Activated naive CD8-positive, alpha-beta T cell treated with anti-CD3 and anti-CD28 coated beads, Interleukin-2, amount 10 ng/mL, durations not matched to agents 7 days and 5 days (primary cell): ENCODE measurements at places on chromosomes 16 and 17. TPM values are rescaled to one million over a fixed set of nuclear protein-coding genes. Genes with fewer than 3 reads are reported as not detected.

HSD17B2 gene
- total RNA-seq = not detected

- DNase-seq = no peak
Measured at GRCh38 chr16:84914273-84914672, 94.5 kb downstream of the CRISPLD2 start.

B3GNT9 gene
- 10.1 TPM for total RNA-seq

UBB gene
- total RNA-seq = 1,069 TPM

PLEKHG4 gene
- total RNA-seq = 15.7 TPM

GRCh38 chr16:2043667-2044451, 3.8 kb downstream of the NTHL1 start:
- DNase-seq = no peak

PPY gene
- total RNA-seq = not detected

DNA sequence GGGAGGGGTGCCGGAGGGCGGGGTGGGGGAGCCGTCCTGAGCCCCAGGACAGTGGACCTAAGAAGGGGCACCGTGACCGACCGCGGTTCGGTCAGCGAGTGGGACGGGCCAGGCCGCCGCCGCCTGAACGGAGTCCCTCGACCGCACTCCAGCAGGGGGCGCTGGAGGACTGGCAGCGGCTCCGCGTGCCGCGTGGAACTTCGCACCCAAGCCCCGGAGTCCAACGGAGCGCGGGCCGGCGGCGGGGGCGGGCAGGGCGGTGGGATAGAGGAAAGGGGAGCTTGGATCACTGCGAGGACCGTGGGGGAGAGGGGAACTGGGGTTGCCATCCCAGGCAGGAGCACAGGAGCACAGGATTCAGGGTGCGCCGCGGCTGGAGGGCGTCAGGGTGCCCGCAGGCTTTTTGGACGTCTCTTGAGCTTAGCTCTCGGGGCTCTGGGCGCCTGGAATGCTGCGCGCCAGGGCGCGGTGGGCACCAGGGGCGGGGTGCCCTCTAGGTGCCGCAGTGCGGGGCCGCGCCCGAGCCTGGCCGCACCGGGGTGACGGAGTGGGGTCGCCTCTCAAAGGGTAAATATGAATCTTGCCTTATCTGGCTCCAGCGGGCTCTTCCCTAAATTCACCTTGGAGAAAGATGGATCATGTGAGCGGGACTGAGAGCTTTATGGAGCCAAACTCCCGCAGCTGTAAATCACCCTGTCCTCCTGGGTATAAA, 379 bp upstream of the OTOP2 start:
- peak; percentile 87 for DNase-seq

- DNase-seq = no peak
Measured at GRCh38 chr16:15403392-15403995, 7.9 kb downstream of the MPV17L start.

DNA sequence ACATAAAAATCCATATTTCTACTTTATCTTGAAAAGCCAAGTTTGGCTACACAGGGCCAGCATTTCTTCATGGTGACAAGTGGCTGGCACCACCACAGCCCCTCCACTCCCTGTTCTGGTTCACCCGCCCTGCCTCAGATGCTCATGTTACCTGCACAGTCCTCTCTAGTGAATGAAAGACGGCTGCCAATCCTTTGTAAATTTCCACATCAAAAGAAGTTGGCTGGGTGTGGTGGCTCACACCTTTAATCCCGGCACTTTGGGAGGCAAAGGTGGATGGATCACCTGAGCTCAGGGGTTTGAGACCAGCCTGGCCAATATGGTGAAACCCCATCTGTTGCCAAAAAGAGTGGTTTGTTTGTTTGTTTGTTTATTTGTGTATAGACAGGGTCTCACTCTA, 19.9 kb upstream of the CORO1A start:
- no peak for DNase-seq

ASPHD1 gene
- 0.42 TPM for total RNA-seq

TBC1D3C gene
- 5.0 TPM for total RNA-seq

GRCh38 chr17:41521574-41522261, 3.0 kb upstream of the KRT15 start:
- no peak for DNase-seq

DNA sequence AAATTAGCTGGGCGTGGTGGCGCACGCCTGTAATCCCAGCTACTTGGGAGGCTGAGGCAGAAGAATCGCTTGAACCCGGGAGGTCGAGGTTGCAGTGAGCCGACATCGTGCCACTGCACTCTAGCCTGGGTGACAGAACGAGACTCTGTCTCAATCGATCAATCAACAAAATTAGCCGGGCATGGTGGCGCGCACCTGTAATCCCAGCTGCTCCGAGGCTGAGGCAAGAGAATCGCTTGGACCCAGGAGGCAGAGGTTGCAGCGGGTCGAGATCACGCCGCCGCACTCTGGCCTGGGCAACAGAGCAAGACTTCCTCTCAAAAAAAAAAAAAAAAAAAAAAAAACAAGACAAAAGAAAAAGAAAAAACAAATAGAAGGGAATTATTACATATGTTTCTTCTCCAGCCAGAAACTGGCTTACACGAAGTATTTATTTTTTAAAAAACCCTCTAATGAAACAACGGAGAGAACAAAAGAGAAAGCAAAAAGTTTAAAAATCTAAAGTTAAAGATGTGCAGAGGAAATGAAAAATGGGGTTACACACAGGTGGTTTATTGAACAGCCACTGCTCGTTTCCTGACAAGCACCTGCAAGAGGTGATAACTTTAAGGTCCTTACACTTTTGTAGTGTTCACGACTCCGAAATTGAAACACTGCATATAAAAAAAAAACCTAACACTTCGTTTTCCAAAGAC, 1.4 kb downstream of the SYNRG start:
- DNase-seq = peak; percentile 60

- DNase-seq = no peak
Measured at GRCh38 chr16:66427871-66428681, 981 bp downstream of the BEAN1 start.

- DNase-seq = no peak
Measured at GRCh38 chr16:66660422-66661209, 35.9 kb downstream of the CMTM4 start.

DNA sequence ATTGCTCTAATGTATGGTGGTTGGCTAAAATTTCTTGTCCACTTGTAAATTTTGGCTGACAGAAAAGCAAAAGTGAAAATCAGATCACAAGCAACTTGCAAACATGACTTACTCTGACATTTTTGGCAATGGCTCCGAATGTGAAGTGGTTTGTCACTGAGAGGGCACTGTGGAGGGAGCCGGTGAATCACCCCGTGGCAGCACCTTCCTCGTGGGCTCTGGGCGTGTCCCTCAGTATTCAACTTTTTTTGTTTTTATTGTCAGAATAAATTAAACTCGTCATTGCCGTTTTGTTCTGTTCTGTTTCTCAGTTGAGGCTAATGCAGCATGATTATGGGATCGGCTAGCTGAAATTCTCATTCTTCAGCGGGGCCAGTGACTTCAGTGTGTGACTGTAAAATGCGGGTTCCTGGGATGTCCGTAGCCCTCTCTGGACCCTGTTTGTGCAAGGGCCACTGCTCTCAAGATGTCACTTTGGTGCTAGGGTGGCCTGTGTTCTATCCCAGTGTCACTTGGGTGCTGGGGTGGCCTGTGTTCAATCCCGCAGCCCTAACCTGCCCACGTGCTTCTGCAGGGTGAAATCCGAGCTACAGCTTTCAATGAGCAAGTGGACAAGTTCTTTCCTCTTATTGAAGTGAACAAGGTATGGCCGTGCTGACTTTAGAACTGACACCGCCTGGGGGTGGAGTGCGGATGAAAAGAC, 48.8 kb downstream of the RPA1 start:
- no peak for DNase-seq

OTOP2 gene
- total RNA-seq = not detected

POLR2C gene
- total RNA-seq = 61.1 TPM

DNA sequence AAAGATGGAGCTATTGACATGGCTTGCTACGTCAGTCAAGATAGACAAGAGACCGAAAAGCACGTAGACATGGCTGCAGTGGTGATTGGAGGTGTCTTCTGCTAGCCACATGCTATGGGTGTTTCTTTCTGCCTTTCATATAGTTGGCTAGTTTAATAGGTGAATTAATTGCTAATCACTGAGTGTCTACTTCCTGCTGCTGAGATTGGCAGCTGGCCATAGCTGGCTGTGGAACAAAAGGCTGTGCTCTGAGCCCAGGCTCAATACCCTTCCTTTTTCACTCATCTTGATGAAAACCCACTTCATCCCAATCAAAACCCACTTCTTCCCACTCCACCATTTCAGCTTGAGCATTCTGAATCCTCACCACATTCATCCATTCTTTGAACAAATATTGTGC, 221.4 kb upstream of the MAF start:
- DNase-seq = no peak

GRCh38 chr16:88560714-88561484, 9.3 kb upstream of the ZC3H18 start:
- no peak for DNase-seq

DNA sequence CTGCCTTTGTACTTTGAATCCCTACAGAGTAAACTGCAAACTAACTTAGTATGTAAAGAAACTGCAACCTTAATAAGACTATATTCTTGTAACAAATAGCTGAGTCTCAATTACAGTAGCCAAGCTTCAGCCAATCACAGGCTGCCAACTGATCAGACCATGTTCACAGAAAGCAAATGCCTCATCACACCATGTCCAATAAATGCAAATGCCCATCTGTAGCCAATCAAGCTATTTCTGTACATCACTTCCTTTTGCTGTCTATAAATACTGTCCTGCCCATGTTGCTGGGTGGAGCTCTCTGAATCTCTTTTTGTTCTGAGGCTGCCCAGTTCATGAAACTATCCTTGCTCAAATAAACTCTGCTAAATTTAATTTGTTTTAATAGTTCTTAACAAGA, 531.7 kb upstream of the TOM1L1 start:
- no peak for DNase-seq

DNA sequence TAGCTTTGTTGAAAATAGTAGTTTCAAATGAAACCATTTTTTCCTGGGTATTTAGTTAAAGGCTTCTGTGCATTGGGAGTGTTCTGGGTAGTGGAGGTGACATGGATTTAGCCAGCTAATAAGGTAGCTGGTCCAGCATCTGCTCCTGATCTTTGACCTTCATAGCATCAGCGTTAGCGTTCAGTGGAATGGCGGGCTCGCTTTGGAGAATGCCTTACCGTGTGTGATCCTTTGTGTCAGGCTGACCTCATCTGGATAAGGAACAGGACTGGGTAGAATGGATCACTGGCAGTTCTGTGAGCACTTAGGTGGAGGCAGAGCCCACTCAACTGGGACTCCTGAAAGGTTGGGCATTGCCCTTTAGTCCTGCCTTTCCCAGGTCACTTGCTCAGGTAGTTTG, 3.7 kb downstream of the SAP30BP start:
- DNase-seq = no peak

GRCh38 chr16:2987833-2988232, 7.6 kb upstream of the PKMYT1 start:
- no peak for DNase-seq

KLHL11 gene
- total RNA-seq = 14.8 TPM

KRT20 gene
- total RNA-seq = not detected

GRCh38 chr16:81618661-81619060, 160.4 kb upstream of the PLCG2 start:
- no peak for DNase-seq

DNA sequence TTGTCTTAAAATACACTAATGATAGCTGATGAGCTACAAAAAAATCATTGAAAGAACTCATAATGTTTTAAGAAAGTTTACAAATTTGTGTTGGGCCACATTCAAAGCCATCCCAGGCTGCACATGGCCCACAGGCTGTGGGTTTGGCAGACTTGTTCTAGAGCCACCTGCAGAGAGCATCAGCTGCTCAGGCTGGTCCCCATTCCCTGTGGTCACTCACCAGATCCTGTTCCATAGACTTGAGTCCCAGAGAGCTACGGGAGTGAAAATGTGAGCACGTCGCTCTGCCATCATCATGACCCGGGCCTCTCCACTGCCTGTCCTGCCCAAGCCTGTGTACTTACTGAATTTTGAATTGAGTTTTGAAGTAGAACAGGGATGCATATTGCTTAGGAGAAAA, 6.9 kb downstream of the SLC26A11 start:
- DNase-seq = no peak

NME2 gene
- total RNA-seq = 354 TPM

DNA sequence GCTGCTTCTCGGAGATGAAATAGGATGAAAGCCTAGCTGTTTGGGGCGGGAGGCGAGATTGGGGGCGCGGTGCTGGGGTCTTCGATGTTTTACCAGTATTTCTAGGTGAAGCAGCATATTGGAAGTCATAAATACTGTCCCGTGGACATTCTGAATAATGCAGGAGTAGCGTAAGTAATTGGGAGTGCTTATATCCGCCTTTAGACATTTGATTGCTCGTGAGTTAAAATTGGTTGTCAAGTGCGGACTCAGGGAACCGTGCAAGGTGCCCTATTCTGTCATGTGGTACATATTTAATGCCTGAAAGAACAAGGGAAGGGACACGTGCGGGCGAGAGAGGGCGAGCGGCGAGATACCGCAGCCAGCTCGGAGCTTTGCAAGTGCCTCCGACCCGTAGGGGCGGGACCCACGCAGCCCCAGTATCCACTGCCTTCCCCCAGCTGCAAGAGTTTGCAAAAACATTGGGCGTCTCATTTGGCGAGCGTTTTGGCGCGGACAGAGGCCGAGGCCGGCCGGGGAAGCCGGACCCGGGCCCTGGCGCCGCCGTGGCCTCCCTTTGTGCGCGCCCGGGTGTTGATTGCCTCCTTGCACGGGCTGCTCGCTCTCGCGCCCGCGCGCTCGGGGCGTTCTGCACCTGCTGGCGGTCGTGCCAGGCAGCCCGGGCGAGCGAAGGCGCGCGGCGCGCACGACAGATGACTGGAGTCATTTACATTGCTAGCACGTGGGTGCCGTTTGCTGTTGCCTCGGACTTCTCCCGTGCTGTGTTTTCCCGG, 849.8 kb upstream of the RBFOX1 start:
- no peak for DNase-seq

BICDL2 gene
- total RNA-seq = 1.6 TPM

- DNase-seq = no peak
Measured at GRCh38 chr16:47082099-47082865, 61.5 kb downstream of the NETO2 start.

DNA sequence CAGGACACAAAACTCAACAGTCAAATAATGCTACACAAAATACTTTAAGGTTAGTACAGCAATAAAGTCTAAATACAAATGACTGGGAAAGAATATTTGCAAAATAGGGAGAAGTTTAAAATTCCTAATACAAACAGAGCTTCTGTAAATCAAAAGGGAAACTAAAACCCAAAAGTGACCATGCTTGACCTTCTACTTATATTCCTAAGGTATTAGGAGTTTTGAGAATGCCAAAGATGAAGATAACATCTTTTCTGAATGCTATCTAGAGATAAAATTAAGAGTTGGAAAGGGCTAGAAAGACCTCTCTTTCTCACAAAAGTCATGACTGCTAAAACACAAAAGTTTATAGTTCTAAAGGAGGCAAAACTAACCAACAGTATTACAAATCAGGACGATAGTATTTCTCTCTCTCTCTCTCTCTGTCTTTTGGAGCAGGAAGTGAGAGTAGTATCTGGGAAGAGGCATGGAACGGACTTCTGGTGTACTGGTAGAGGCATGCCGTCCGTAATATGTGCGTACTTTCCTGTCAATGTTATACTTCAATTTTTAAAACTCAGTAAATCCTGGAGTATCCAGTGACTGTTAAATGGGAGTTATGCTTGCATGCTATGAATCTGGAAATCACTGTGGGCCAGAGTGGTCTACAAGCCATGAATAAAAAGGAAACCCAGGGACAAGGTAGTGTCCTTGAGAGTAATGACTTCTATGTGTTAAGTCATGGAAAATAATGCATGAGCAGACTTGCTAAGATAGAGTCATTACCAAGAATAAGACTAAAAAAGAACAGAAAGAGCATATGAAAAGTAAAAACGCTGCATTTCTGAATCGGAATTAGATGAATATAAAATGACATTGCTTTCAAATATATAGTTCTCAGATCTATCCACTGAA, 49.7 kb upstream of the ANKFY1 start:
- DNase-seq = no peak
